H9 (cell line): ENCODE measurements at places on chromosomes 3 and 15.
A peak's percentile ranks its signal among the peaks of the same experiment; 100 is the strongest.

DNA sequence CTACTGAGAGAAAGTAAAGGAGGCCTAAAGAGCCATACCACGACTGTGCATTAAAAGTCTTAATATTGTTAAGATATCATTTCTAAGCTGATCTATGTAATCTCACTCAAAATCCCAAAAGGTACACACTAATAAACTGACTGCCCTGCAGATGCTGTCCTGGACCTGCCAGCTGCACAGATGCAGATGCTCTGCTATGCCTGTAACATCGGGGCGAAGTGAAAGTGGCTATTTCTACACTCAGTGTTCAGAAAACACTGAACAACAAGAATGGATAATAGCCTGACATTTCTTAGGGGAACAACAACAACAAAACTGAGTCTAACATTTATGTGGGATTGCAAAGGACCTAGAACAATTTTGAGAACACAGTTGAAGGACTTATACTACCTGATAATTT lies 31.9 kb downstream of the RAD18 start:
- no peak for DNase-seq

DNA sequence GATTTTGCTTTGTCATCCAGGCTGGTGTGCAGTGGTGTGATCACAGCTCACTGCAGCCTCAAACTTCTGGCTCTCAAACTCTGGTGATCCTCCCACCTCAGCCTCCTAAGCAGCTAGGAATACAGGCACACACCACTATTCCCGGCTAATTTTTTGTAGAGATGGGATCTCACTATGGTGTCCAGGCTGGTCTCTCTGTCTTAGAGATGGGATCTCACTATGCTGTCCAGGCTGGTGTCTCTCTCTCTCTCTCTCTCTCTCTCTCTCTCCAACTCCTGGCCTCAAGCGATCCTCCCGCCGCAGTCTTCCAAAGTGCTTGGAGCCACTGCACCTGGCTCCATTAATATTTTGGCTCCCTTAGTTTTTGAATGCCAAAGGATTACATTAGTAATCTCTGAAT lies 17.7 kb downstream of the USF3 start:
- DNase-seq: no peak

DNA sequence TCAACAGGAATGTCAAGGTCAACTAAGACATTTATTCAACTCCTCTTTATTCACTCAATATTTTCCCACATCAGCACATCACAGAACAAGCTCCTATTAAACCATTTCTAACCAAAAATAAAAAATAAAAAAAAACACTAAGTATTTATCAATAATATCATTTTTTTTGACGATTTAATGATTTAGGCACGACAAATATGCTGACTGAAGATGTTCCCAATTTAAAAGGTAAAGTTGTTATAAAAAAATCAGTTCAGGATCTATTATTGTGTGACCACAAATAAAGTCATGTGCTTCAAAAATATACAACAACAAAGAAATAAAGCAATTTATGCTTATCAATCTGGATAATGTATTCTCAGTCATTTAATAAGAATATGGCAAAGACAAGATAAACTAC lies 16.2 kb downstream of the DPH6 start:
- DNase-seq: no peak

- DNase-seq: no peak
Observed at GRCh38 chr3:135140591-135140990, 345.5 kb downstream of the EPHB1 start.

- no peak for DNase-seq
Observed at GRCh38 chr3:17489139-17489538, 253.3 kb downstream of the TBC1D5 start.

- no peak for DNase-seq
Observed at GRCh38 chr3:31407665-31408064, 125.1 kb upstream of the STT3B start.

- DNase-seq: no peak
Observed at GRCh38 chr3:62962714-62963113, 87.5 kb upstream of the CADPS start.

- DNase-seq: no peak
Observed at GRCh38 chr3:56423661-56424099, 44.6 kb downstream of the ERC2 start.

DNA sequence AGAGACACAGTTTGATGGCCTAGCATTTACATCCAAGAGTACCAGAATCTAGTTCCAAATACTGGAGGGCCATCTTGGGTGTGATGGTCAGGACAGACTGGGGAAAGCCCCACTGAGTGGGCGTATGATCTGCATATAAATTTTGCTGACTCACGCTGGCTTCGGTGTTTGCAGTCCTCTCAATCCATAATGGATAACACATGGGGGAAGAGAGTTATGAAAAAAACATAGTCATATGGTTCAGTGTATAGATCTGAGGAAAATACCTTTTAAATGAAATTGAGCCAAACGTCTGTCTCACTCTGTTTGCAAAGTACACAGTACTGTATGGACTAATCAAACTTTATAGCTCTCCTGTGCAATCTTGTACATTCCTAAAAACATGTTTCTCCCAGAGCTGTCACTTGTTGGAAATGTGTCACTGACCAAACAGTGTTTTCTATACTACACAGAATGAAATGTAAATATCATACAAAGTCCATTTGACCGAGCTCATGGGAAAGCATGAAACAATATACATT lies 125.3 kb upstream of the THBS1 start:
- DNase-seq: no peak

GRCh38 chr3:109944836-109945235 lies 607.5 kb upstream of the DPPA4 start:
- no peak for DNase-seq

DNA sequence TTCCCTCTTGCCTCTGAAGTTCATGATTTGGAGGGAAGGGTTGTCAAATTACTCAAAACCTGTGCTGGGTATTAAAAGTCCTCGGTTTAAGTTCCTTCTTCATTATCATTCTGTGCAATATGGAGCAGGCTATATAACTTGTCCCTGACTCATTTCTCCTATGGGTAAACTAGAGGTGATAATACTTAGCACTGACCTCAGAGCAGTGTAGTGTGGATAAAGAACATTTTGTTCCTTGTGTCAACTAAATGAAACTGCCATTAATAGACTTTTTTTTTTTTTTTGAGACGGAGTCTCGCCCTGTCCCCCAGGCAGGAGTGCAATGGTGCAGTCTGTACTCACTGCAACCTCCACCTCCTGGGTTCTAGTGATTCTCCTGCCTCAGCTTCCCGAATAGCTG lies 2.2 kb upstream of the BBX start:
- no peak for DNase-seq

DNA sequence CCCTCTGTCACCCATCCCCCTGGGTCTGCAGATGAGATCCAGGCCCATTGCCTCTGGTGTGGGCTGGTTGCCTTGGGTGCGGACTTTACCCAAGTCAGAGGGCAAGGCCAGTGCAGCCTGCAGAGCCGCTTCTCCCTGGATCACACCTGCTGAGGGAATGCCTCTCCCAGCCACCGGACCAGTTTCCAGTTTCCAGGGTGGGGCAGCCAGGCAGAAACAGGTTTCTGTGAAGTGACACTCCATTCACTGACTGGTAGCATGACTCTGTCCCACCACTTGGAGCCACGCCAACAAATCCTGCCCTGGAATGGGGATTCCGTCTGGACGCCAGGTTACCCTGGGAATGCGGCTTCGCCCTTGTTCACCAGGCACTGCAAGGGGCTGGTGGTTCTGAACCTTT lies 30.0 kb downstream of the PAQR5 start:
- DNase-seq: no peak

DNA sequence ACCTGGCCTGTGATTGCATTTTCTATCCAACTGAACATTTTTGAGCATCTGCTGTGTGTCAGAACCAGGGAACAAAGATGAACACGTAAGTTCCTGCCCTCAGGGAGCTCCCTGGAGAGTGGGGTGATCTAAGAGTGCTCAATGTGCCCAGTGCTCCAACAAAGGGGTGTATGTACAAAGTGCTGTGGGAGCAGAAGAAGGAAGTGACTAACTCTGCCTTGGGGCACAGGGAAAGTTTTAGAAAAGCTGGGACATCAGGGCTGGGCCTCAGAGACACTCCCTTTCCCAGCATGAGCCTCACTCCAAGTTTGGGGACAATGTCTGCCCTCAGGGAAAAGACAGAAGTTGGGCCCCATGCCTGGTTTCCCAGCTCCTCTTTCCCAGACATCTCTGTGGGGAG lies 27.6 kb upstream of the BNC1 start:
- no peak for DNase-seq

GRCh38 chr3:45567730-45568172 lies 26.8 kb upstream of the LIMD1 start:
- DNase-seq: no peak

GRCh38 chr3:46998121-46998851 lies 18.8 kb downstream of the NBEAL2 start:
- DNase-seq: peak; percentile 93

DNA sequence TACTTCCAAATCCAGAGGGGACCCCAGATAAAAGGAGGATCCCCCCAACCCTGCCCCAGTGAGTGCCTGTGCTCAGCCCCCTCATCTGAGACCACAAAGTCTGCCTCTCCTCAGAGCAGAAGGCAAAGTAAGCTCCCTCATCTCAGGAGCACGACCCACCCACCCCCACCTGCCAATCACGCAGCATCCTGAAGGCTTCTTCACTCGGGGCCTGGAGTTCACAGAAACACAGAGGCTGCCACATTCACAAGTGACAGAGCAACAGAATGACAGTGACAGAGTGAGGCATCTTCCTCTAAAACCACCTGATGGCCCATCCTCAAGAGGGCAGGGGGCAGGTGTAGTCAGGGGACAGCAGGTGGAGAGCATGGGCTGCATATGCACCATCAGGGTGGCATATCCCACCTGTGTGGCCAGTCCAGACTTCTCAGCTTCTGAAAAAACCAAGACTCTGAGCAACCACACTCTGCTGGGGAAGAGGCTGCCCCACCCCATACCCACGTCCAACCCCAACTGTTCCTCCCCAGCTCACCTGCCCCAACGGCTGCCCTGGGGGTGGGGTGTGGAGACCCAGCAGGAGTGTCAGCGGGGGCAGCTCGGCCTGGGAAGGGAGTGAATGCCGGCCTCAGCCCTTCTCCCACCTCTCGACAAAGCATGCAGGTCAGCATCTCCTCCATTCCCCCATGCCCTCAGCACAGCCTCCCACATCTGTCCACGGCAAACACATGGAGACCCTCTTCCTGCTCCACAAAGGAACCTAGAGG lies 19.3 kb downstream of the ADCY5 start:
- no peak for DNase-seq

DNA sequence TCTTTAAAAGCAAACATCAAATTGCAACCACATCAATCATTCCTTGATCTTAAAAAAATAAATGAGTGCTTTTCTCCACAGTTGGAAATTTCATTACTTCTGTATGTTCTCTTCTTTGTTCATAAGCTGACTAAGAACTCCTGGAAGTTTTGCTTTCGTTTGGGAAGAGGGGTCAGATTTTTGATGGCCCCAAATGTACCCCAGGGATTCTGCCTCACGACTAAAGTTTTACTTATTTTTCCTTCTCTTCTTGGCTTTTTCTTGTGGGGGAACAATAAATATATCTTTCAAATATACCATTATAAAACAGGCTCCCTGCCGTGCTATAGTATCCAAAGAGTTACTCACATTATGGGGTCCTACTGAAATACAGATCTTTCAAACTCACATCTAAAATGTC lies 215.0 kb upstream of the CDIN1 start:
- DNase-seq: no peak

DNA sequence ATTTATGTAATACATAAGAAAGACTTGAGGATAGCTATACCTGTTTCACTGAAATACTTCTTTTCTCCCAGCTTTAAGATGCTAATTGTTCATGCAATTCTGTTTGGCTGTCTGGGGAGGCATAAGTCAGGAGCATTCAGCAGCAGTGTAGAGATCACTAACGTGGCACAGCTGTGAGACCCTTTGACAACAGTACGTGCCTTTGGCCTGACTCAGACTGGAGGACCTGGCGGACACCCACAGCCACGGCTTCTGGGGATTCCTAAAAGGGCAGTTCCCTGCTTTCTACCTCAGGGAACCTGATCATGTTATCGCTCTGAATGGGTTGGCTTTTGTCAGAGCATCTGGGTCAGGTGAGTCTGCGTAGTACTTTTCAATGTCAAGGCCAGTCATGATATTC lies 295.0 kb upstream of the ICE2 start:
- DNase-seq: no peak

- DNase-seq: peak; percentile 71
Observed at GRCh38 chr3:36868614-36869436, 76.0 kb downstream of the TRANK1 start.

GRCh38 chr3:117873249-117873600 lies 1161.4 kb downstream of the IGSF11 start:
- no peak for DNase-seq

GRCh38 chr3:69433121-69433968 lies 47.5 kb upstream of the FRMD4B start:
- no peak for DNase-seq

DNA sequence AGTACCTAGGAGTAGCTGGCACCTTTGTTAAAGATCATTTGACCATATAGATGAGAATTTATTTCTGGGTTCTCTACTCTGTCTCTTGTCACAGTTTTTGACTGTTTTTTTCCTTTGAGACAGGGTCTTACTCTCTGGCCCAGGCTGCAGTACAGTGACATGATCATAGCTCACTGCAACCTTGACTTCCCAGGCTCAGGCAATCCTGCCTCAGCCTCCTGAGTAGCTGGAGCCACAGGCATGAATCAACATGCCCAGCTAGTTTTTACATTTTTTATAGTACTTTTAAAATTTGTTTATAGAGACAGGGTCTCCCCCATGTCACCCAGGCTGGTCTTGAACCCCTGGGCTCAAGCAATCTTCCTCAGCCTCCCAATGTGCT lies 45.0 kb downstream of the BCL2L10 start:
- DNase-seq: no peak

DNA sequence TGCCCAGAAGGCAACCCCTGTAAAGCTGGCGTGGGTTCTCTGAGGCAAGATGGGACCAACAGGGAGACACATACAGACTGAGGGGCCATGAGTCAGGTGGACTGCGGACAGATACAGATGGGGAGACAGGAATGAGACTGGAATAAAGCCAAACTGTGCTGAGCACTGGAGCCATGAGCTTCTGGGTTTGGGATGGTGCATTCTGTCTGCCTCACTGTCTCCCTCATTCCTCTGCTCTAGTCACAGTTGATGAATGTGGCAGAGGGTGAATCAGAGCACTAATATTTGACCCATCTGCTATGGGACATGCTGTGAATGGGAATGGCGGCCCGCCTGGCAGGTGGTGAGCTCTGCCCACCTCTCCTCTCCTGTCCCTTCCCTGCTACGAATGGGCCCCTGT lies 262.9 kb downstream of the EPHB1 start:
- no peak for DNase-seq

- no peak for DNase-seq
Observed at GRCh38 chr3:46673151-46674030, 20.1 kb downstream of the ALS2CL start.

GRCh38 chr3:104886220-104886995 lies 480.3 kb upstream of the ALCAM start:
- no peak for DNase-seq

- peak; percentile 36 for DNase-seq
Observed at GRCh38 chr3:195815169-195815771, 3.5 kb upstream of the MUC4 start.
